ENCODE measurements at places on chromosomes 1 and 21.
A peak's percentile ranks its signal among the peaks of the same experiment; 100 is the strongest.

- no peak for DNase-seq
These were observed 68.4 kb upstream of the TINAGL1 start for GRCh38 chr1:31507676-31508530.

DNA sequence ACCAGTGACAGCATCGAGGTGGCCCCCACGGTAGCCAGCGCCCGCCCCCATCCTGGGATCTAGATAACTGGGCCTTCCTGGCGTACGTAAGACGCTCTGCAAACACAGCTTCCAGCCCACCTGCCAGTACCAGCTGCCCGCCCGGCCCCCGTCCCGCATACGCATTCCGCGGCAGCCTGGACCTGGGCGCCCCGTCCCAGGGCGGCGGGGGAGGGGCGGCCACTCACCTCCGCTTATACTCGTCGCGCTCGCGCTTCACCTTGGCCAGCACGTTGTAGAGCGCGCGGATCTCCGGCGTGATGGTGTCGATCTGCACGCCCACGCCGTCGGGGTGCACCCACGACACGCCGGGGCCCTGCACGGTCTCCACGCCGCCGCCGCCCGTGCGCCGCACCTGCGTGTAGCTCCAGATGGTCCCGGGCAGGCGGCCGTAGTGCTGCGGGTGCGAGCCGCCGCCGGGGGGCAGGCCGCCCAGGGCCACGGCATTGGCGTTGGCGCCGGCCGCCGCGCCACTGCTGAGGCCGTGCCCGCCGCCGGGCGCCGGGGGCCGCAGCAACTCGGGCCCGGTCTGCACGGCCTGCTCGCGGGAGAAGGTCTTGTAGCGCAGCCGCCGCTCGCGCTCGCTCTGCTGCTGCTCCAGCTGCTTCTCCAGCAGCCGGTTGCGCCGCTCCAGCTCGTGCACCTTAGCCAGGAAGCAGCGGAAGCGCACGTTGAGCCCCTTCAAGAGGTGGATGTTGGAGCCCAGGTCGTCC, 859 bp downstream of the IFFO2 start:
- peak; percentile 32 for DNase-seq

DNA sequence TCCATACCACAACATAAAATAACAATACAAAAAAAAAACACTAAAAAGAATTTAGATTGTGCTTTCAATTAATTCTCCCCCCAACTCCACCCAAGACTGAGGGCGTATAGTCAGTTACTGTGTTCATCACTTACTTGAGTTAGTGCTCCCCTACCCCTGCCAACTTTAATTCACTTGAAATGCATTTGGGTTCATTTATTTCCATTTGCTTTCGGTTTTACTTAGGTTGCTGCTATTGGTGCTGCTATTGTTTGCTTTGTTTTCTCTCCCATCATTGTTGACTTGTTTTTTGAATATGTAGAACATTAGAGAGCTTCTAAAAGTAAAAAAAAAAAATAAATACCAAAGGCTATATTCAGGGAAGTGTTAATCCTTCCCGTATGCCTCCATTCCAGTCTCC, 10.7 kb upstream of the CYYR1 start:
- DNase-seq = no peak

DNA sequence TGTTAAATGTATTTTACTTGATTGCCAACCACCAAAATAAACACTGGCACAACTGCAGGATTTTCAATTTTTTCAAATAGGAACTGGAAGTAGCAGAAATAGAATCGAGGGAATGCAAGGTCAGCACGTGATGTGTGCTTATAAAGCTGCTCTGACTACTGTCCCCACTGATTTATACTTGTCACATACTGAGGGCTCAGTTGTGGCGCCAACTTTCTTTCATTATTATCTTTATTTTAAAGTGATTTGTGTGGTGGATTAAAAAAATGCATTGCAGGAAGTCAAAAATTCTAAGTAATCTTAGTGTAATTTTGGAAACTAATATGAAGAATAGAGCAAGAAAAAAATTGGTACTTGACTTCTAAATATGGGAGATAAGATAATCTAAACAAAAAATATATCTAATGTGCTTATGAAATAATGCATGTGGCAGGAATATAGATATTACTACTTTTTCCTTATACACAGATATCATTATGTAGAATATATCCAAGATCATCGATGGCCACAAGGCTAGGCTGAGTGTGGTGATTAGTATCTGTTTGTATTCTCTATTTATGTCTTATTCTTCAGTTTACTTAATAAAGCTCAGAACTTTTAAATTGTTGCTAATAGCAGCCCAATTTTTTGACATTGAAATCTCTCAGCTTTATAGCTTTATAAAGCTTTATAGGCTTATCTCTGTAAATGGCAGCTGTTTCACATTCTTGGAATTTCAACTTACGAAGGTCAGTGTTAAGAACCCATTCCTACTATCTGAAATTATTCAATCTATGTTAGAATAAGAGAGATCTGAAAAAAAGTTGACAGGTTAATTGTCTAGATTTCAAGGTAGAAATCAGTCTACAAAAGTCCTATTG, 404.5 kb upstream of the ADAMTS5 start:
- no peak for DNase-seq

DNA sequence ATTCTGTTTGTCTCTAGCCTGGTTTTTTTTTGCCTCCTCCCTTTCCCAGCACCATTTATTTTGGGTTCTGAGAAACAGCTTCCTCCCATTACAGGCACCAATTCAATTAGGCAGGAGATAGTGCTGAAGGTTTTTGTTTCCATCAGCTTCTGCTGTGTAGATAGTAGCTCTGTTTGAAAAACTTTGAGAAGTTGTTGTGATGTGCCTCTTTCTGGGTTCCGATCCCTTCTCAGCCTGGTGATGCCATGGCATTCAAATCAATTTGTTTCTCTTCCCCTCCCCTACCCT, 109.0 kb downstream of the NFIA start:
- DNase-seq = no peak

- DNase-seq = no peak
These were observed 34.3 kb upstream of the PPP1R15B start for GRCh38 chr1:204445860-204446412.

- DNase-seq = no peak
These were observed 360.1 kb downstream of the SMYD3 start for GRCh38 chr1:246146804-246147523.

GRCh38 chr1:97366984-97367383, 553.9 kb downstream of the DPYD start:
- no peak for DNase-seq

- DNase-seq = no peak
These were observed 81.6 kb downstream of the ZP4 start for GRCh38 chr1:237809099-237809498.

DNA sequence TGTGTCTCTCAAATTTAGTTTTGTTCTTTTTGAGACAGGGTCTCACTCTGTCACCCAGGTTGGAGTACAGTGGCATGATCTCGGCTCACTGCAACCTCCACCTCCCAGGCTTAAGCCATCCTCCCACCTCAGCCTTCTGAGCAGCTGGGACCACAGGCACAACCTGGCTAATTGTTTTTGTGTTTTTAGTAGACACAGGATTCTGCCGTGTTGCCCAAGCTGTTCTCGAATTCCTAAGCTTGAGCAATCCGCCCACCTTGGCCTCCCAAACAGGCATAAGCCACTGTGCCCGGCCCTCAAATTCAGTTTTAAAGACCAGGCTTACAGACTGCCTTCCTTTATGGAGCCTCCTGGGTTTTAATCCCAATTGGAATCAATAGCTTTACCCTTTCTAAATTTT, 83.7 kb upstream of the SELENON start:
- DNase-seq = no peak

GRCh38 chr1:162688521-162688920, 56.3 kb downstream of the DDR2 start:
- DNase-seq = no peak

DNA sequence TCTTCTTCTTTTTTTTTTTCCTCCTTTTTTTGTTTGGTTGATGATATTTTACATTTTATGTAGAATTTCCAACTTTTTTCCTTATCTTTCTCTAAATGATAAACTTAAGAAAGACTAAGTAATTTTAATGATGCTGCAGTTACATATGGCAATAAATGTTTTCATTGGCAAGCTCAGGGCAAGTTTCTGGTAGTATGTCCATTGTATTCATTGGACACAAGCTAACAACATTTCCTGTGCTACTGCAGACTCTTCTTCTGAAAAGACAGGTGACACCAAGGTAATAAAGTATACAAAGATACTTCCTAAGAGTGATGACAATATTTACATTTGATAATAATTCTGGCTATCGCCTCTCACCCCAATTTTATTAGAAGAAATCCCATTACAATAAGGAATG, 219.2 kb upstream of the NFIA start:
- DNase-seq = no peak

GRCh38 chr21:33026443-33026858, 716 bp downstream of the OLIG2 start:
- no peak for DNase-seq

DNA sequence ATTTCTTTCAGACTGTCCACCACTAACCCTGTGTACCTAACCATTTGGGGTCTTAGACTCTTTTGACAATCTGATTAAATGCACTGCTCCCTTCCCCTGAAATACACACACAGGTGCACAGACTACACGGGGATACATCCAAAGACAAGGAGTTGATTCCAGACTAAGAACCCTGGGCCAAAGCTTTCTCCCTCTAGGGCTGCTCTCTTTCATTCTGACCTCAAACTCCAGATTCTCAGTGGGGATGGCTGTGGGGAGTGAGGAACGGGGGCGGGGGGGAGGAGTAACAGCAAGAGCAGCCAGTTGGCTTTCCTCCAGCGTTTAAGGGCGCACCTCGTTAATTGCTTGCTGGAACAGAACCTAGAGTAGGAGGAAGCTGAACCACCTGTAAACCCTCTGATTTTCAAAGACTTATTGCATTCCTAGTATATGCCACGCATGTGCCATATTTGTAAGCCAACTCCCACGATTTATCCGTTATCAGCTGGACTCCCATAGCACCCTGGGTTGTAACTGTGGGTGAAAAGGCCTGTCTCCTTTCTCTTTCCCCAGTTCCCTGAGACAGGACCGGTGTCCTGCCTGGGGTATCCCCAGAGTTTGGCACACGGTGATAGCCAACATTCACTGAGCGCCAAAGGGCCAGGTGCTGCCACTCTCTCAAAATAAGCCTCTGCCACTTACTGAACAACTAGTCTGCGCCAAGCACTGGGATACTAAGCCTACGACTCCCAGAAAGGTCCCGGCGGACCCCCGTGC, 920 bp downstream of the MTHFR start:
- peak; percentile 46 for DNase-seq

GRCh38 chr1:77398152-77398551, 116.3 kb downstream of the AK5 start:
- DNase-seq = no peak

DNA sequence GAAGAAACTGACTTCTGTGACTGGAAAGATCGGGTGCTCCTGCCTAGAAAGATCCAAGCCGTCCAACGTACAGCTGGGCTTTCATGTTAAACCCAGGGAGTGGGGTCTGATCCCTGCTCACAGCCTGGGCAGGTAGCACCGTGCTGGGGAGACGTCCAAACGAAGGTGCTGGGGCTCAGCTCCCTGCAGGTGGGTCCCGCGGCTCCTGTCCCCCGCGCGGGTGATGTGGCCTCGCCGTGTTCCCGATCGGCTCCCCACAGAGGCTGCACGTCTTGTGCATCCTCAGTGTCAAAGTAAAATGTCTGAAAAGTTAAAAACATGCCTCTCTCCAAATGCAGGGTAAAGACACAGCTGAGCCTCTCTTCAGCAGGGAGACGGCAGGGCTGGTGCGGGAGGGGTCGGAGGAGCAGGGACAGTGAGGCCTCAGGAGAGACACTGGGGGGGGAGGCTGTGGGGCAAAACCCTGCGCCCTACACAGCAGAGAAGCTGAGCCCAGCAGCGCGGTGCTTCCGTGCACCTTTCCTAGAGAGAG, 40.1 kb upstream of the COL6A2 start:
- DNase-seq = no peak

- DNase-seq = no peak
These were observed 31.1 kb downstream of the NHLH2 start for GRCh38 chr1:115809847-115810246.

- peak; percentile 82 for DNase-seq
These were observed 55.7 kb upstream of the ETV3 start for GRCh38 chr1:157193702-157194391.

DNA sequence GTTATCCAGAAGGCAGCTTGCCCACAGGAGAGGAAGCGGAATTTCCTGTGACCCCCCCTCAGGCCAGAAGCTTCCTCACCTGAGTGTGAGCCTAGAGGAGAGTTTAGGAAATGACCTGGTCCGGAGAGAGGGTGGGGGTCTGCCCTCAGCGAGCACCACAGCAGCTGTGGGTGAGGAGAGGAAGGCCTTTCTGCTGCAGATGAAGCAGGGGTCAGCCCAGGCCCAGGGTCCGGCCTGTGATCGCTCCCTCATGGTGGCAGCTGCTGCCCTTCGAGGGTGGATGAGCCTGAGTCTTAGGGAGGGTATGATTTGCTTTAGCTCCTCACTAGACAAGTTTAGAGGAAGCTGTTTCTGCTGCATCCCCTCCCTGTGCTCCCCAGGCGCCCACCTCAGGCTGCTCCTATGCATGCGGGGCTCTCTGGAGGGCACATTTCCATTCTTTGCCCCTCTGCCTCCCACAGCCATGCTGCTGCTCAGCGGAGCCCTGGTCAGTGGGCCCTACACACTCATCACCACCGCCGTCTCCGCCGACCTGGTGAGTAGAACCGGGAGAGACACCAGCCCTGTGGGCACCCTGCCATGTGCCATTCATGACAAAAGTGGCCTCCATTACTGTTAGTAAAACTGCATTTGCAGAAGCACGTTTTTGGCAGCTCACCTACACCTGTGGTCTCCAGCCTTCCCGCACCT, 53.0 kb downstream of the SLC37A1 start:
- no peak for DNase-seq

DNA sequence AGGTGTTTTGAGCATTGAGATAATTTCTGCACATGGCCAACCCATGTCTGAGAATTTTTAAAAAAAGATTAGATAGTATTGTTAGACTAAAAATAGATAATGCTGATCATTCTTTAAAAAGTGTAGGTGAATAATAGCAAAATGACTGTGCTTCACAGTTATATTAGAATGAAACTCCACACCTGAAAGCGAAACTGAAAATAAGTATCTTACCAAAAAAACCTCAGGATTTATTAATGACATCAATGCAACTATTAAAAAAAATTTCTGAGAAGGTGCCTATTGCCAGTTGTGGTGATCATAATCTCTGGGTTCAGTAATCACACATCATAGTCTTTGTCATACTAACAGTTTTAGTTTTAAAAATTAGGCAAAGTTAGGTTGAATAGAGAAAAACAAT, 36.5 kb downstream of the PLA2G4A start:
- no peak for DNase-seq

GRCh38 chr1:67700220-67700619, 15.2 kb downstream of the GADD45A start:
- DNase-seq = no peak

- no peak for DNase-seq
These were observed 91.3 kb downstream of the RWDD3 start for GRCh38 chr1:95325349-95325748.

DNA sequence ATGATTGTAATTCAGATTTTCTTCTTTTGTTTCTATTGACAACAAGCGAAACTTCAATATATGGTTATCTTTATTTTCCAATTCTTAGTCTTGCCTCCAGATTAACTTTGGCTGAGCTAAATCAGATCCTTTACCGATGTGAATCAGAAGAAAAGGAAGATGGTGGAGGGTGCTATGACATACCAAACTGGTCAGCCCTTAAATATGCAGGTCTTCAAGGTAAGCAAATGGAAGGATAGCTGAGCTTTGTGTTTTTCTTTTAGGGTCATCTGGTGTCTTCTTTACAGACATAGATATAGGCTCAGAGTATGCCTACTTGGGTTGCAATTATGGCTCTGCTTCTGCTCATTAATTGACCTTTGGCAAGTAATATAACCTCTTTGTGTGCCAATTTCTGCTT, 37.7 kb downstream of the AGL start:
- no peak for DNase-seq
